ENCODE measurements at places on chromosomes 6 and 20. TPM values are rescaled to one million over a fixed set of nuclear protein-coding genes. Genes with fewer than 3 reads are reported as not detected.
A peak's percentile ranks its signal among the peaks of the same experiment; 100 is the strongest.

DNA sequence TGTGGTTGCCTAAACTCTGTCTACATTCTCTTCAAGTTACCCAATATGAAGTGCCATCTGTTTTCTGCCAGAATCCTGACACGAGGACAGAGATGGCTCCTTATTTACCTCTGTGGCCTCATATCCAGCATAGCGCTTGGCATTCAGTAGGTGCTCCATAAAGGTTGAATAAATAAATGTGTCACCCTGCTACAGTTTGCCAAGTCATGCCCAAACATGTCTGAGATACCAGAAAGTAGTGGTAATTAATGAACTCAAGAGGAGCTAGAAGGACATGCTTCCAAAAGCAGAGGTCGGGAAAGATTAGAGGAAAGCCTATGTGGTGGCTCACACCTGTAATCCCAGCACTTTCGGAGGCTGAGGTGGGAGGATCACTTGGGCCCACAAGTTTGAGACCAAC, 30.9 kb upstream of the E2F3 start:
- no peak for DNase-seq

DNA sequence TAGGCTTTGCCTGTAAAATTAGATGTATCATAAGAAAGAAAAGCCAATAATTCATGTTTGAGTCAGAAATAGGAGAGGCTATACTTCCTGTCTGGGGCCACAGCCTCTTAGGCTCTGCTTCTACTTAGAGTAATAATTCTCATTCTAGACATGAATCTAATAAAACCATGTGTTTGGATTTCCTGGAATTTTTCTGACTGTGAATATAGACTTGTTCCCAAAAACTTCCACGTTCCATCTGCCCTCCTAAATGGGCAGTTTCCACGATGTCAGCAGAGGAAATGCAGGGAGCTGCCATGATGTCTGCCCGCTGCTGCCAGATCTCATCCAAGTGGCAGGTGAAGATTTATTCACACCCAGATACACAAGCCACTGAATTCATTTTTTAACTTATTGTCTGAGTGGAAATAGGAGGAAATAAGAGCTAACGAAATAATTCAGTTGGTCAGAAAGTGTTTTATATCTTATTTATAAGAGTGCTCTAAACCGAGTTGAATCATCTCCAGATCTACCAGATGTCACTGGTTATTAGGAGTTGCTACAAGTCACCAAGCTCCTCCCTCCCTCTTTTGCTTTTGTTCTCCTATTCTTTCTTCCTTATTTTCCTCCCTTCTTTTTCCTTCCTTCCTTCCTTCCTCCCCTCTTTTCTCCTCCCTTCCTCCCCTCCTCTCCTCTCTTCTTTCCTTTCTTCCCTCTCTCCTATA, 69.3 kb downstream of the ALDH8A1 start:
- DNase-seq, result no peak

The GMPR gene
- 12.9 TPM for polyA plus RNA-seq

- DNase-seq, result no peak
Measured at GRCh38 chr6:147970970-147971369, 371.7 kb upstream of the SASH1 start.

- no peak for DNase-seq
Measured at GRCh38 chr6:2852921-2853322, 11.3 kb upstream of the SERPINB1 start.

The EGFL8 gene
- polyA plus RNA-seq, result 29.1 TPM

The OPRL1 gene
- 0.80 TPM for polyA plus RNA-seq

- DNase-seq, result no peak
Measured at GRCh38 chr20:63522091-63522868, 1.7 kb downstream of the PPDPF start.

DNA sequence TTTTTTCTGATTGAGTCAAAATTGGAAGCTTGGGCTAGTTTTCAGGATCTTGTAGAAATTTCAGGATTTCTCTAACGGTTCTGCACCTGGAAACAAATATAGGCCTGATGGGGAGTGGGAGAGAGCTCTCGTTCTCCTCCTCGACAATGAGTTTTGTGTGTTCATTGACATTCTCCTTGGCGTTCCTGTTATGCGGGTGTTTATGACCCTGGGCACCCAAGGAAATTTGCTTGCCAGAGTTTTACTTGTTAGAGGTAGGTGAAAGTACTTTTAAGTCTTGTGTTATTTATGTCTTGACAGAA, 2.2 kb downstream of the ASXL1 start:
- no peak for DNase-seq

The SAMD5 gene
- 17.6 TPM for polyA plus RNA-seq

DNA sequence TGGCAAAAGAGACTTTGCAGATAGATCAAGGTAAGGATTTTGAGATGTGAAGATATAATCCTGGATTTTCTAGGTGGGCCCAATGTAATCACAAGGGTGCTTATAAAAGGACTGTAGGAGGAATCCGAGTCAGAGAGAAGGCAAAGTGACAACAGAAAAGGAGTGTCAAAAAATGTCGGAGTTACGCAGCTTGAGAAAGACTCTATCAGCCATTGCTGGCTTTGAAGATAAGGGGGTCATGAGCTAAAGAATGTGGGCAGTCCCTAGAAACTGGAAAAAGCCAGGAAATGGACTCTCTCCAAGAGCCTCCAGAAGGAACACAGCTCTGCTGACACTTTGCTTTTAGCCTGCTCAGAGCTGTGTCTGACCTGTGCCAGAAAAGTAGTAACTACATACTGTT, 8.7 kb upstream of the RWDD1 start:
- DNase-seq, result no peak

GRCh38 chr6:18536591-18537055, 149.5 kb downstream of the RNF144B start:
- no peak for DNase-seq

The FOXS1 gene
- 8.9 TPM for polyA plus RNA-seq

The RAMACL gene
- polyA plus RNA-seq, result 3.7 TPM

DNA sequence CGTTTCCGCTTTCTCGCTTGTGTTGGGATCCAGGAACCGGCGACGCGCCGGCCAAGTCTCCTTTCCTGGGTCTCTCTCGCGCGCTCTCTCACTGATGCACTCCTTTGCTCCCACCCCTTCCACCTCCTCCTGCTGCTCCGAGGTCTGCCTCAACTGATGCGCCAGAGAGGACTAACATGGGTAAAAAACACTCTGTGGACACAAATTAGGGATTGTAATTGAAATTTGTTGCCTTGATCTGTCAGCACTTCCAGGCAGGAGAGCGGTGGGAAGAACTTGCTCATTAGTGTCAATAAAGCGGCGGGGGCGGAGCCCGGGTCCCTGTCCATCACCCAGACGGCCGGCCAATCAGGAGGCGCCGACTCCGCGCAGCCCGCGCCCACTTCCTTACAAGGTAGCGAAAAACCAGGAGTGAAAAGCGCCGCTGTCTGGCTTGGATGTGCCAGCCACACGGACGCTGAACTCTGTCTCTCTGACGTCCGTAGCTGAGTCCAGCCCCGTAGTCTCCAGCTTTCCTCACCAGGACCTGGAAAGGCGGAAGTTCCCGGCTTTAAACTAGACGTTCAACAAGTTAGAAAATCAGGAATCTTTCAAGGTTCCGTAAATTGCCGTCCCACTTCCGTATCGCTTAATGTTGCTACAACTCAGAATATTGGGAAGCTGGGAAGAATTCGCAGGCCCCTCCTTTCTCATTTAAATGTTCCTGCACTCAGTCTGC, at the start of gene TBX18:
TBX18 (minus strand) TSS at position 267 of the 718 bp plus-strand sequence. CDS start 417 bp downstream, outside the sequence.
- peak; percentile 76 for DNase-seq

The SLC24A3 gene
- 4.5 TPM for polyA plus RNA-seq

The NT5DC1 gene
- 48.0 TPM for polyA plus RNA-seq

The SLC35F1 gene
- polyA plus RNA-seq, result 3.9 TPM

The LRRC73 gene
- polyA plus RNA-seq, result 1.9 TPM

The GRM1 gene
- polyA plus RNA-seq, result 0.15 TPM

DNA sequence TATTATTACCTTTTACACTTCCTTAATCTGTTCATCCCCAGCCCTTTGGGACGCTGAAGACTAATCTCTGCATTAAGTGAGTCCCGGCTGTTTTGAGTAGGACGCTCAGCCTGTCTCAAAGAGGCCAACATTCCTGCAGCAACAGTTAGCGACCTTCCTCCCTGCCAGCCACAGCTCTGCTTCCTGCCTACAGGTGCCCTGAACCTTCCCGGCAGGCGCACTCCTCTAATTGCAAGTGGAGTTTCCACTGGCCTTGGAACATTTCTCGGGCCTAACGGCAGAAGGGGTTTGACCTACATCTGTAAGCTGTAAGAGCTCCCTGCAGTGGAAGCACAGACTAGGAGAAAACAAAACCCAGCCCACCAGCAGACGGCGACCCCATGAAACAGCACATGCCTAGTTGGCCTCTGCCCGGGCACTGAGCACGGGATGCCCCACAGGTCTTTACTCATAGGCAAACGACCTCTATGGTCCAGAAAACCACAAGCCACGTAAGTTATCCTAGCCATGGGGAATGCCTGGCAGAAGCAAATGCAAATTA, 137.9 kb downstream of the DTNBP1 start:
- no peak for DNase-seq

DNA sequence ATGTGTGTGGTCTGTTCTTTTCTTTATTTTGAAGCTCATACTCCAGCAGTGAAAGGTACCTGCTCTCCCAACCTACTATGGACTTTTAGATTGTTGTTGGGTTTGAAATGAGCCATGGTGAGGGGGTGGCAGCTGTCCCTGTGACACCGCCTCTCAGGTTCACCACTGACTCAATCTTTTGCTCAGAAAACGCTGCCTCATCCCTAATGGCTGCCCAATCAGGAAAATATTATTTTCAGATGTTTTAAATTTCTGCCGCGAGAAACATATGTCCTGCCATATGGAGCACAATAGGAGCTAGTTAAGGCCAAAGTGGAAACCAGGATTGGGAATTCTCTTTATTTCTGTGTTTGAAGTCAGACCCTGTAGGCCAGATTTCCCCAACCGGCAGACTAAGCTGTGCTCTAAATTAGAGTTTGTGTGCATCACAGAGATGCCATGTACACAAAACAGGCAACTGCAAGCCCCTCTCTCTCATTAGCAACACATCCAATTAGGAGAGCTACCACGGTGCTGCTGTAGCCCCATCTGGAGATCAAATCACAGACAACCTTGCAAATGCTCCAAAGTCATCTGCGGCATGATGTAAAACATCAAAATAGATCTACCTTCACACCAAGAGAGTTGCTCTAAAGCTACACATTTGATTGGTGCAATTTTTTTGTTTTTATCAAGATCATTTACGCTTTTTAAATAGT, 144.1 kb upstream of the BACH2 start:
- no peak for DNase-seq

The PRICKLE4 gene
- polyA plus RNA-seq, result 2.8 TPM

The DEFB127 gene
- polyA plus RNA-seq, result not detected

The KHDC1L gene
- polyA plus RNA-seq, result 0.34 TPM

The PTCHD4 gene
- 1.8 TPM for polyA plus RNA-seq

GRCh38 chr6:157510323-157511188, 129.6 kb downstream of the ZDHHC14 start:
- no peak for DNase-seq

GRCh38 chr6:104753251-104753650, 106.5 kb downstream of the HACE1 start:
- no peak for DNase-seq

DNA sequence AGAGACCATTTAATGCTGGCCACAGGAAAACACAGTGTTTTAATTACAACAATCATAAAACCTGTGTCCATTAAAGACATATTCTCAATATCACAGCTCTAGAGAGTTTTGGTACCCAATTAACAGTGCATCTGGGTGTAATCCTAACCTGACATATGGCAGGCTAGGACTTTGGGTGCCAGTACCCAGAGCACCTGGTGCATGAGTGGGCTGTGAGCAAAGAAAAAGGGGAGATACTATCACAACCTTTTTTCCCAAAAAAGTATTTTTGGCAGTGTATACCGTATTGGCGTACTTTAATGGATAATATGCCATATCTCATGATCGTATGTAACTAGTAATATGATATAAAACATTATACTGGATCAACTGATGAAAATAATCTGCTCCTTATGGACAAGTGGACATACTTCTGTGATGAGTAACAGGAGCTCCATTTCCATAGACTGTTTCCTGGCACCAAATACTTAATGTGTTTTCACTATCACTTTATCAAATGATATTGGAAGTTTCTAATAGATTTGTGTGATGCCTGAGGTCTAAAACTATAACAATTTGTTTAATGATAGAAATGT, 91.7 kb downstream of the COL19A1 start:
- no peak for DNase-seq

GRCh38 chr6:15246666-15247499, 1.0 kb downstream of the JARID2 start:
- DNase-seq, result no peak

The ZC2HC1B gene
- not detected for polyA plus RNA-seq

DNA sequence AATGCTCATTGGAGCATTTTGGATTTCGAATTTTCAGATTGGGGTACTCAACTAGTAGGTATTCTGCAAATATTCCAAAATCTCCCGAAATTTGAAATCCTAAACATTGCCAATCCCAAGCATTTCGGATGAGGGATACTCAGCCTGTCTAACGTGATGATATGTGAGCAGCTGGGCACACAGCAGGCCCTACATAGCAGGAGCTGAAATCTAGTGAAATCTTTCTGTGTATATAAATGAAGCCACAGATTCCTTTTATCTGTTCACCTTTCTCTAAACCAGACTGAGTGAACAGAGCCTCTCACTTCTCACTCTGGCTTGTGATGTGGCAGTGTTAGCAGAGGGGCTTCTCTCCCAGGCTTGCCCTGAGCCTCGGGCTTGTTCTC, 17.8 kb downstream of the STX16 start:
- no peak for DNase-seq

GRCh38 chr6:133548423-133549159, 307.4 kb downstream of the EYA4 start:
- no peak for DNase-seq

- DNase-seq, result no peak
Measured at GRCh38 chr20:63141531-63141930, 74.4 kb downstream of the YTHDF1 start.

- no peak for DNase-seq
Measured at GRCh38 chr20:48178633-48179032, 393.4 kb upstream of the SULF2 start.

DNA sequence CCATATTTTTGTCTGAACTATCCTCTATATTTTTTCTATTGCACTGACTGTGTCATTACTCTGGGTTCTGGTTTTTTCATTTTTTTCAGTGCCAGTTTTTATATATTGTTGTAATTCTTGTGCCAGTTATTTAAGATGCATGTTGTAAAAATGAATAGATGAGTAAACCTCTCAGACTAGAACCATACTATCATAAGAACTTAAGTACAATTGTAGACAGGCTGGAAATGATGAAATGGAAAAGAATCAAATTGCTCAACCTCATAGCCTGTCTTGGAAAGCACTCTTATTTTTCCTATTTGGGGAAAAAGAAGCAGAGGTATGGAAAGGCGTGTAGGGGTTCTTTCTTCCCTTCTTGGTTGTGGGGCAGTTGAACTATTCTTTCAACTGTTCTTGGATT, 30.2 kb downstream of the PANK2 start:
- no peak for DNase-seq
